RPMI7951 (cell line): ENCODE measurements at places on chromosomes 4 and X. TPM values are rescaled to one million over a fixed set of nuclear protein-coding genes. Genes with fewer than 3 reads are reported as not detected.

Gene GYPA
- not detected in 2 replicates for total RNA-seq

Gene VCX
- total RNA-seq = not detected in 2 replicates

Gene SLIT2
- total RNA-seq = 12.7 and 13.8 TPM in 2 replicates

Gene TLR10
- 0.10 TPM in 1 of 2 replicates, not detected in the other for total RNA-seq

Gene TCP11X2
- total RNA-seq = not detected in 2 replicates

Gene BEX1
- total RNA-seq = 50.0 and 56.3 TPM in 2 replicates
